NCI-H1930 (cell line): ENCODE measurements at places on chromosomes 6 and 20.

DNA sequence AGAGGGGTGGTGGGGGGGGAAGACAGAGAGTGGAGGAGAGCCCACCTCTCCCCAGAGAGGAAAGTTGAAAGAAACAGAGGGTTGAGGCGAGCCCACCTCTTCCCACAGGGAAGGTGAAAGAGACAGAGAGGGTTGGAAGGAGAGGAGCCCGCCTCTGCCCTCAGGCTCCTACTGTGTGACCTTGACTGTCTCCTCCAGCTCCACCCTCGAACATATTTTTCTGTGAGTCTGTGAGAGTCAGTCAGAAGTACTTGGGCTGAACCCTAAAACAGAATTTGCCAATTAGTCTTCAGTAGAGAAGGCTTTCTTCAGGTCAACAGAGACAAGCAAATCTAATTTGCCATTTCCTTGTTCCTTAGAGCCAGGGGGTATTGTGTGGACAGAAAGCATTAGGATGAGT, 153.7 kb upstream of the SNX9 start:
- DNase-seq: no peak

DNA sequence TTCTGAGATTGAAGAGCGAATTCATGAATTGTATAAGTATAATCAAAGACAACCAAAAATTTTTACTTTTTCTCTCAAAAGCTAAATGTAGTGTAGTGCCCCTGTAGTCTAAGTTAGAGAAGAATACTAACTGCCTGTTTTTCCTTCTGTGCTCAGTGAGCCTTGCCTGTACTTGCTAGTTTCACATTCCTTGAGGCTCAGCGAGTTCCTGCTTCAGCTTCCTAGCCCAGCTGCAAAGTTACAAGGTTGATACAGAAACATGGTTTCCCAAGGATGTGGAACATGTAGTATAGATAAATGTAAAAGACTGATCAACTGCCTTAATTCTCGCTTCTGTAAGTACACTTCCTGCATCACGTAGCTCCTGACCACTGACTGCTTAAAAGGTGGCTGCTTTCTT, 33.1 kb upstream of the SEC63 start:
- DNase-seq: no peak

DNA sequence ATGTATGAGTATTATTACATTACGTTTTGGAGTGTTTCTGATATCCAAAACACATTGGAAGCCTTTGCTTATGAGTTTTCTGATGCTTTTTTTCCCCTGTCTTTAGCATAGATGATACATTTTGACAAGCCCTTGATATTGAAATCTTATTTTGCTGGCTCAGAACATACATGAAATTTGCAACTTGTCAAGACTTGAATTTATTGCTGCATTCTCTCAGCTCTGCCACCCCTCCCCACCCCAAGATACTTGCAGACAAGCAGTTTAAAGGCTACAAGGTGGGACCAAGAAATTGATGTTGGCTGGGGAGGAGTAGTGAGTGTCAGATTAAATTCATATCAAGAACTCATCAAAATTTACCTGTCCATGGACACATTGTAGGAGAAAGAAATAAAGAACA, 160.2 kb downstream of the GJA1 start:
- no peak for DNase-seq

GRCh38 chr6:7630792-7631191, 40.8 kb downstream of the SNRNP48 start:
- DNase-seq: no peak

GRCh38 chr6:40506954-40507353, 80.2 kb downstream of the LRFN2 start:
- DNase-seq: no peak
